ENCODE measurements at places on chromosomes 1 and 21.

GRCh38 chr1:11581445-11581991 lies 72.7 kb downstream of the FBXO2 start:
- DNase-seq: no peak

DNA sequence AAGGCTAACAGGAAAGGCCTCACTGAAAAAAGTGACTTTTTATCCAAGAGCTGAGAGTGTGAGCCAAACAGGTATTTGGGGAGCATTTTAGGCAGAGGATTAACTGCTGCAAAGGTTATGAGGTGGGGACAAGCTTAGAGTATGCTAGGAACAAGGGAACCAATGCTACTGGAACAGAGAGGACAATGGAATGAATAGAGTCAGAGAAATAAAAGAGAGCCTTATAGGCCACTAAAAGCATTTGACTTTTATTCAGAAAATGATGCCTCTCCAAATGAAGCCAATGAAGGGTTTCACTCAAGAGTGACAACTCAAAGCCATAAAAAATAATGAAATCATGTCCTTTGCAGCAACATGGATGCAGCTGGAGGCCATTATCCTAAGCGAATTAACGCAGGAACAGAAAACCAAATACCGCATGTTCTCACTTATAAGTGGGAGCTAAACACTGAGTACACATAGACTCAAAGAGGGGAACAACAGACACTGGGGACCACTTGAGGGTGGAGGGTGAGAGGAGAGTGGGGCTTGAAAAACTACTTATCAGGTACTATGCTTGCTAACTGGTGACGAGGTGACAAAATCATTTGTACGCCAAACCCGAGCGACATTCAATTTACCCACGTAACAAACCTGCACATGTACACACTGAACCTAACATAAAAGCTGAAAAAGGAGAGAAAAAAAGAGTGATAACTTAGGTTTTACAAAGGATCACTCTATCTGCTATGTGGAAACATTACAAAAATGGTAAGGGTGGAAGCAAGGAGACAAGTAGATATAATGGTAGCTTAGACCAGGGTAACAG lies 11.1 kb downstream of the PTP4A2 start:
- DNase-seq: no peak

GRCh38 chr1:160658814-160659193 lies 12.0 kb upstream of the SLAMF1 start:
- DNase-seq: no peak

GRCh38 chr1:219126377-219126776 lies 47.3 kb upstream of the LYPLAL1 start:
- no peak for DNase-seq

- DNase-seq: no peak
Measured at GRCh38 chr1:165905853-165906252, 78.4 kb downstream of the UCK2 start.

DNA sequence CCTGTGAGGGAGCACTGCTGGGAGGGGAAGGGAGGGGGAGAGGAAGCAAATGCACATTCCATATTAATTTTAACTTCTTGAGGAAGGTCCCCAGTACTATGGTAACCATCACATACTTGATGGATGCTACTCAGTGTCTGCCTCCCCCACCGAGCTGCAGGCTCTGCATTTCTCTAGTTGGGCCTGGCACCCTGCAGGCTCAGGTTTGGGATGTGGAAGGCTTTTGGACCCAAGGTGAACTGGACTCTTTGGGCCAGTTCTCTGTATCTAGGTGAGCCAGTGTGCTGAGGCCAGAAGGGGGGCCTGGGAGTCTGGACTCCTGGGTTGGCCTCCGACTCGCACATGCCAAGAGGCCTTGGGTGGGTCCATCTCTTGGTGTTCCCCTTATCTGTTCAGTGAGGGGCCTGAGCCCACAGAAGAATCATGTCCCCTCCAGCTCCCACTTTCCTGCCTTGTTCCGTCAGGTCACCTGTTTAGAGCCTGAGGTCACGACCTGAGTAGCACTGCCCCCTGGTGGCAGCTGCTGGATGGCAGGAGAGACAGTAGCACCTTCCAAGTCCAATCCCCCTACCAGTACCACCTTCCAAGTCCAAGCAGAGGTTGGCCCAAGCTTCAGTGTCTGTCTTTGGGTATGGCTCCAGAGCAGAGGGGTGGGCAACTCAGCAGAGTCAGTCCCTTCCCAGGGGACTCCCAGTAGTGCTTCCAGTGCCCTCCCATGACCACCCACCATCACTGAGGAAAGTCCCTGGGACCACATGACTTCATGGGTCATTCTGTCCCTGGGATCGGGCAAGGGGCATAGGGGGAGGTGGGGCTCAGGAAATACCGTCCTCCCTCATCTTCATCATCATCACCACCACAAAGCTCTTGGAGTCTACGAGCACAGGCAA lies 241.8 kb downstream of the TRABD2B start:
- peak; percentile 81 for DNase-seq

DNA sequence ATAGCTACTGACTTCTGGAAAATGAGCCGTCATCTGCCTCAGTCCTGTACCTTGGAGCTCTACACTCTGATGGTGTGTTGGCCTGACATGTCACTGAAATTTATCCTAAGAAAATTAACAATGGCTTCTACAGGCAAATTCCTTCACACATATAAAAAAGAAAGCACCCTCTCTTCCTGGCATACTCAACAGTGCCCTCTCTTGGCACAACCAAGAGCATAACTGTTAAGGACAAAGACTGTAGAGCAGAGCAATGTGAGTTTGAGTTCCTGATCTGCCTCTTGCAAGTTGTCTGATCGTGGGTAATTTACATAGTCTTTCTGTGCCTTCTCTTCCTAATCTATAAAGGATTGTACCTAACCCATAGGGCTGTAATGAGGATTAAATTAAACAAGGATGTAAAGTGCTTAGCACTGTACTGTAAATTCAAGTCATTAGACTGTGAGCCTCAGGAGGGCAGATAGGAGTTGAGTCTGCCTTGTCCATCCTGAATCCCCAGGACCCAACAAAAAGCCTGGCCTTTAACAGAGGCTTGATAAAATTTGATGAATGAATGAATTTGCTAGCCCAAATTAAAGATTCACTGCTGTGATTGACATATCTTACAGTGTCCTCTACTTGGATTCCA lies 83.5 kb downstream of the SYF2 start:
- DNase-seq: peak; percentile 36

GRCh38 chr21:42348762-42349161 lies 2.0 kb downstream of the TFF2 start:
- no peak for DNase-seq

DNA sequence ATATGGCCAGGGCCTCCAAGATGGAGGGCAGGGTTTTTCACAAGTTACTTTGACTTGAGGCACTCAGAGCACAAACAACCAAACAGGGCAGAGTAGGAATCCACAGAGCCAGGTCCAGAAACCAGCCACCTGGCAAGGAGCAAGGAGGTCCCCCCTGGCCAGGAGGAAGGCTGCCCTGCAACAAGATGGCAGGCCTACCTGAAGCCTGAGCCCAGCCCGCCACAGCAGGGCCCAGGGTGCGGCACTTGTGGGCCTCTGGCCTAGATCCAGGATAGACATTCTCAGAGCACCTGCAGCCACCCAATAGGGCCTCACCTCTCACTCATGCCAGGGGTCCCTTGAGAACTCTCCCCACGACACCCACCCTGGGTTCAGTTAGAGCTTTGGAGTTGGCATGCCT lies 11.5 kb downstream of the SH3BGRL3 start:
- no peak for DNase-seq

DNA sequence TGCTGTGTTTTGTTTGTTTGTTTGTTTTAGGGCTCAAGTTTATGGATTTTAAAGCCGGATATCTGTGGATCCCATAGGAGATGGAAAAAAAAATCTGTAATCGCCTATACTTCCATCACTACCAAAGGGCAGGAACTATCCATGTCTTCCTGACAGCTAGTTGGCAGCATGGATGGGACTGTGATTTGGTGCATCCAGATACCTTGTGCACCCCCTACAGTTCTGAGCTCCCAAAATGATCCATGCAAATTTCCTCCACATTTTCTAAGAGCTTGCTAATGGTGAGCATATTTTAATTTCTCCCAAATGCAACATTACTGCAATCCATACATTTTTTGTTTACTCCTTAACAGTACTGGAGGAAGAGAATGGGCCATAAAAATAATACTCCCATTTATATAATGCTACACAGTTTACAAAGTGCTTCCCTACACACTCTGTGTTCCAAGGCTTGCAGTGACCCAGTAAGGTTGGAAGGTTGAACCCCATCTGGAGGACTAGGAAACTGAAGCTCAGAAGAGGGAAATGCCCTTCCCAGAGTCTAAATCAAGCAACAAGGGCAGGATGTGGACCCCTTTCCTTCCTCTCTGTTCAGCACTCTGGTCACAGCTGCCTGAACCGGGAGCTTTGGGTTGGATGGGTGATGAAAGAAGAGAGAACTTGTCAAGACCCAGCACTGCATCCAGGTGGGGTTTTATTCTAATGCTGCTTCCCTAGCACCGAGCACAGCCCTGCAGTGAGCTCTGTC lies 48.0 kb downstream of the CAPN8 start:
- DNase-seq: no peak

DNA sequence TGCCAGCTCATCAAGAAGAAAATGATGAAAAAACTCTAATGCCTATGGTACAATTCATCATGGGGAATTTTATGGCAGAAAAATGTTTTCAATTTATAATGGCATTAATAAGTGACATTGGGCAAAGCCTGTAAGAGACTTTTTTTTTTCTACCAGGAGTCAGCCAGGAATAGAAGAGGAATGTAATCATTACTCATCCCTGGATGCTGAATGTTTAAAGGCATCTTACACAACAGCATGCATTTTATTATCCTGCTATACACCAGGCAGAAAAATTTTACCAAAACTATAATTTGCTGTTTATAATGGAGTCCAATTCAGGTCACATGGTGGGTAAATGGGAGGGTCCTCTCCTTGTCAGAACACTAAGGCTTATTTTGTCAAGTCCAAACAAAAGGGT lies 189.9 kb upstream of the BEND5 start:
- DNase-seq: no peak

- no peak for DNase-seq
Measured at GRCh38 chr1:66274634-66275033, 259.3 kb upstream of the SGIP1 start.

DNA sequence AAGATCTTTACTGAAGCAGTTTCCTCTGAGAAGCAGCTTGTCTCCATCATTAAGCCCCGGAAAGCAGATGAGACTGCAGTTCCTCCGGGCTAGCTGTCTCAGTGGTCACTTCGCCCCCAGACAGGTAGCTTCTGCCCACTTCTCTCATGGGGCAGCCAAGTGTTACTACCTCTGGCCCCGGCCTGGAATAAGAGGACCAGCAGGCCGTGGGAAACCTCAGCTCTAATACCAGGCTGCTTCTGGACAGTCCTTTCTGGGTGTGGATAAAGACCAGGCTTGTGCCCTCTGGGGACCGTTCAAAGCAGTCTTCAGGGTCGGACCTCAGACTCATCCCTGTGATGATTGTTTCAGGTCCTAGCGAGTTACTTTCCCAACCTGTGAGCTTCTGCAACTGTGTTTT lies 54.8 kb downstream of the RUNX3 start:
- DNase-seq: no peak

DNA sequence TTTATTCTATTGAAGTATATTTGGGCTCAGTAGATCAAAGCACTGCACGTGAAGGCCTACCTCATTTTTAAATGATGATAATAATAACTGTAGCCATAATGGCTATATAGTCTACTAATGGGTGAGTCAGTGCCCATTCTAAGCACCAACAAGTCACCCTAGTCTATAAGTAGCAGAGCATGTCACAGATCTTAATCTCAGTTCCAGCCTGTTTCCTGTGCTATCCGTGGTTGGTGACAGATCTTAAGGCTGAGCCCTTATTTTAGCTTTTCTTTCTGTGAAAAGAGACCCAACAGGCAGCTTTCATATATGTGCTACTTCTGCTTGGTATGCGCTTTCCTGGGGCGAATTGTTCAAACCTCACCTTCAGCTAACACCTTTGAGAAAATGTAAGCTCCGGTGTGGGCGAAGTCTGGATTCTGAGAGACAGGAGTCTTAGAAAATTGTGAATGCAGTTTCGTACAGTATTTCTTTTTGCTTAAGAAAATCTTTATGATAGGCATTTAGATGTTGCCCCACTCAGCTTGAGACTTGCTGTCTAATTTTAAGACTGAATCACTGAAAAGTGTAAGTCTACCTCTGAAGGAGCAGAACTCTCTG lies 59.6 kb downstream of the FMN2 start:
- no peak for DNase-seq

DNA sequence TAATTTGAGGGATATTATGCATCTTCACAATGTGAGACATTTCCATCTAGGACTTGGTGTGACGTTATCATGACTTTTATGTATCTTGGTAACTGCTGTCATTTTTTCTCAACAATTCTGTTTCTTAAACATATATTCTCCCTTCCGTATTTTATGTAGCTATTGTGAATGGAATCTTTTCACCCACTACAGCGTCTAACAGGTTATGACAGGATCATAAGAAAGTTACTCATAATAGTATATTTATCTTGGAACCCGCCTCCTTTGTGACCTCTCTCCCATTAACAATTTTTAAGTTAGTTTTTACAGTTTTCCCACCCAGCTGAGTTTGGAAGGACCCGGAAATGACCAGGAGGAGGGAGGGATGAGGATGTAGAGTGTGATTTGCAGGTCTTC lies 6.8 kb upstream of the DMRTA2 start:
- DNase-seq: no peak

DNA sequence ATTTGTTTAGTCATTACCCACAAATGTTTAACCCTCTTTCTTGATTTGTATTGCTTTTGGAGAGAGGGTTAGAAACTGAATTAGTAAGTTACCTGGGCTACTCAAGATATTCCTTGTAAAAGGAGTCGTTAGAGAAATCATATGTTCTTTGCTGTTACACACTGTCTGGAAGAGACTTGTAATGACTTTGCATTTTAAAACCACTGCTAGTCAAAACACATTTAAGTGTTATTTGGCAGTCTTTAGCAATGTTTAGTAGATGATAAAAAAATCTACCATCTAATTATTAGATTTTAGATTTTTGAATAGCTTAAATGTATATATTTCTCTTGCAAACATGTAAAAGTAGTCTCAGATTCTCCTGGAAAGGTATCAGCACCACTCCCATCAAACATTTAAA lies 6.6 kb downstream of the OSBPL9 start:
- DNase-seq: no peak

- DNase-seq: no peak
Measured at GRCh38 chr1:224504297-224505041, 69.9 kb upstream of the WDR26 start.

DNA sequence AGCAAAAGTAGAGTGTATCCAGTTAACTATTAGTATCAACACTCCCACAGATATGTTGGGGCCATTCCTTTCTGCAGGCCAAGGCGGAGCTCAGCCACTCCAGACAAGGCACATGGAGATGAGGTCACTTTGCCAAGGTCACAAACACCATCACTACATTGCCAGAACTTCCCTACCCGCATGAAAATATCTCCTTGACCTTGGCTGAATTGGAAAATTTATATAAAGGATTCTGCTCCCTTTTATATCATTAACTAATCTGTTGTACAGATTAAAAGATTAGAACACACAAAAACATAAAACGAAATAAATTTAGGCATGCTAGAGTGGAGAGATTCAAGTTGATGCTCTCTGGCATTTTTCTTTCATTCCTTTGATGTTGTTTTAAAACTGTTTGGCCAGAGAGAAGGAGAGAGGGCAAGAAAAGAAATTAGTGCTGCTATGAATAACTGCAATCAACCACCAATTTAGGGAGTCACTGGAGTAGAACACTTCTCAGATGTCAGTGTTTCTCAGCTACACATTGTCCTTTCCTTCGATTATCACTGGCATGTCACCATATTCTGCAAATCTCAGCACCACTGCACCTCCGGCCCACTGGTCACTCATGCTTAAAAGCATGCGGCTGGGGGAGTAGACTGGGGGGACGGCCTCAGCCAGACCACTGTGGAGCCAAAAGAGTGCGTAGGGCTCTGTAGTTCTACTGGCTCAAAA lies 78.7 kb upstream of the ATP1B1 start:
- no peak for DNase-seq
